ENCODE measurements at places on chromosomes 16 and 17.

- no peak for DNase-seq
These were observed 17.8 kb downstream of the ACTG1 start for GRCh38 chr17:81494626-81495377.

DNA sequence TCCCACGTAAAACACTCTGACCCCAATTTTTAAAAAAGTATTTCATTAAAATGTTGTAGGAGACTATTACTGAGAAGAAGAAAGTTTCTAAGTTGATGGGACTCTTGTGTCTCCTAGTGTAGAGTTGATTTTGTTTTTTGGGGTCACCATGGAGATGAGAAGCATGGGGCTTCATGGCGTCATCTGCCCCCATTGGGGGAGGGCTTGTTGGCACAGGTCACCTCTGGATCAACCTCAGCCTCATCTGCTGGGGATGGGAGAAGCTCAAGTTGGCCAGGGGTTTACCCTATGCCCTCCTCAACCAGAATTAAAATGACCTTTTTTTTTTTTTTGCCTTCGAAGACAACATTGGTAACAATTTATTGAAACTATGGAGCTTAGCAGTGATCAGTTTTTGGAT is 28.3 kb downstream of the MSI2 start:
- no peak for DNase-seq

DNA sequence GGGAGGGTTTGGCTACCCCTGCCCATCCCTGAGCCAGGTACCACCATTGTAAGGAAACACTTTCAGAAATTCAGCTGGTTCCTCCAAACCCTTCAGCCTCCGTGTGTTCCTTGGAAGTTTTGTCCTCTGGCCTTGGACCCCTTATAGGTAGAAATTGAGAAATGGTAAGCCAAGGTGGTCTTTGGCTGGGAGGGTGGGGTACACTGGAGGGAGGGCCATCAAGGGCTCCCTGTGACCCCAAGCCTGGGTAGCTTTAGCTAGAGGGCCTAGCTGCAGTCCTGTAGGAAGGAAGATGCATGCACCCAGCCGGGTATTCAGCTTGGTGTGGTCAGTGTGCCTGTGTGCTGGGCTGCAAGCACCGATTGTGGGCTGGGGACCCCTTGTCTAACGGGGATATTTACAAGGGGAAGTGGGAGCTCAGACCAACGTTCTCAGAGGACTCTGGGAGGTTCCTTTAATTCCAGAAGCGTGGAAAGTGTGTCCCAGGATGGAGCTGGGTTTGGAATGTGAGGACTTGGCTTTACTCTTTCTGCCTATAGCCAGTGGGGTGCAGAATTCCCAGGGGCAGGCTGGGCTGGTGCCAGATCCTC is 6.8 kb downstream of the NAT9 start:
- DNase-seq, result no peak

GRCh38 chr16:67170949-67171649 is 761 bp downstream of the NOL3 start:
- DNase-seq, result no peak

- DNase-seq, result no peak
These were observed 11.3 kb upstream of the PITPNM3 start for GRCh38 chr17:6567528-6568183.

All from vagina (tissue), 2 donors.